8988T (cell line): ENCODE measurements at places on chromosomes 7 and 10.

DNA sequence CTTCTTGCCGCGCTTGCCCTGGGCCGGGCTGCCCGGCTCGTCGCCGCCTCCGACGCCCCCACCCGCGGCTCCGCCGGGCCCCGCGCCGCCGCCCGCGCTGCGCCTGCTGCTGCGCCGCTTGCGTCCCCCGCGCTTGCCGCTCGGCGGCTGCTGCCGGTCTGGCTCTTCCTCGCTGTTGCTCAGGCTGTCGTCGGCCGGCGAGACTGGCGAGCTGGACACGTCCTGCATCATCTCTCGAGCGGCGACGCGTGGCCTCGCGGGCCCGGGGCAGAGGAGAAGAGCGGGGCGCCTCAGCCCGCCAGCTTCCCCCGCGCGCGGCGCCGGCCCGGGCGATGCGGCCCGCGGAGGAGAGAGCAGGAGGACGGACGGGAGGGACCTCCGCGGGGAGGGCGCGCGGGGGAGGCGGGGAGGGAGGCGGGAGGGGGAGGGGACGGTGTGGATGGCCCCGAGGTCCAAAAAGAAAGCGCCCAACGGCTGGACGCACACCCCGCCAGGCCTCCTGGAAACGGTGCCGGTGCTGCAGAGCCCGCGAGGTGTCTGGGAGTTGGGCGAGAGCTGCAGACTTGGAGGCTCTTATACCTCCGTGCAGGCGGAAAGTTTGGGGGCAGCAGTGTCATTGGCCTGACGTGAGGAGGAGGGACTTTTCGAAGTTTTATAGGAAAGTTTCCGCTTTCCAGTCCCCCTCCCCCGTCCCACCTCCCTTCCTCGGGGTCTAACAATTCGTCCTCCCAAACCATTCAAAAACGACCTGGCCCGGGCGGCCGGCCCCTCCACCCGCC, at the start of gene TWIST1:
Gene TWIST1, minus strand, starts transcription at position 546 of the 779 bp plus-strand sequence. Its CDS starts 315 bp downstream, at position 231.
- DNase-seq, result no peak

GRCh38 chr7:30925913-30926312, 14.3 kb downstream of the AQP1 start:
- no peak for DNase-seq

DNA sequence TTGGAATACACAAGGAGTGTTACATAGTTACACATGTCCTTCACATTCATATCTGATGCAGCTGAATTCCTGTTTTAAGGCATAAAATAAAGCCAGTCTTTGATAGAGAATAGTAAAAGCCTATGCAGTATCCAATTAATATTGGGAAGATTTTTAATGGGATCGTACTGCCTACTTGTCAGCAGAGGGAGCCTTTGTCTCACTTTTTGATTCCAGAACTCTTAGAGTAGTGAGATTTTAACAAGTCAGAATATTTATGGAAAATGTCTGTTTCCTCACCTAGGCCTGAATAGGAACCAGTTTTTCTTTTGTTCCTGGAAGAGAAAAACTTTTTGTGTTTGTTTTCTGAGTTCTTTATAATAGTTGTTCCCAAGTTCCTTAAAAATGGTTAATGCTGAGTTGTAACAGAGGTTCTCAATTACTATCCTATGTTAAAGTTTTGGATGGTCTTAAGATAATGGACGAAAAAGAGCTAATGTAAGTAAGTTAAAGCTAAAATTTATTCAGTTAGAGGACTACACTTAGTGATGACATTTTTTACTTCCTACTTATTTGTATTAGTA, 114.0 kb downstream of the BBS9 start:
- no peak for DNase-seq

DNA sequence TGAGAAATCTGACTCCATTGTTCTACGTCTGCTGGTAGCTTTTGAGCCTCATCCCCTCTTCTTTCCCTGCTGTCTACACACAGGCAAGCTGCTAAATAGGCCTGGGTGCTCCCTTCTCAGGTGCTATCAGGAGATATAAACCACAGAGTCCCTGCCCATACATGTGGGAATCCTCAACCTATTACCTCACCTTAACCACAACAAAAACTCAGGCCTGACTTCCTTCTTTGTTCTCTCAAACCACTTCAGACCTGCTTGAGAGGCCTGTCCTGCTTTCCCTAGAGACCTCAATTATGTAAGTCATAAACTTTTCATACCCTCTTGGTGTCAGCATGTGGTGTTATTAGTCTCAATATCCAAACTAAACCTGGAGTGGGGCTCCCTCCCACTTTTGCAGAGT, 75.0 kb upstream of the MAGI2 start:
- DNase-seq, result no peak

DNA sequence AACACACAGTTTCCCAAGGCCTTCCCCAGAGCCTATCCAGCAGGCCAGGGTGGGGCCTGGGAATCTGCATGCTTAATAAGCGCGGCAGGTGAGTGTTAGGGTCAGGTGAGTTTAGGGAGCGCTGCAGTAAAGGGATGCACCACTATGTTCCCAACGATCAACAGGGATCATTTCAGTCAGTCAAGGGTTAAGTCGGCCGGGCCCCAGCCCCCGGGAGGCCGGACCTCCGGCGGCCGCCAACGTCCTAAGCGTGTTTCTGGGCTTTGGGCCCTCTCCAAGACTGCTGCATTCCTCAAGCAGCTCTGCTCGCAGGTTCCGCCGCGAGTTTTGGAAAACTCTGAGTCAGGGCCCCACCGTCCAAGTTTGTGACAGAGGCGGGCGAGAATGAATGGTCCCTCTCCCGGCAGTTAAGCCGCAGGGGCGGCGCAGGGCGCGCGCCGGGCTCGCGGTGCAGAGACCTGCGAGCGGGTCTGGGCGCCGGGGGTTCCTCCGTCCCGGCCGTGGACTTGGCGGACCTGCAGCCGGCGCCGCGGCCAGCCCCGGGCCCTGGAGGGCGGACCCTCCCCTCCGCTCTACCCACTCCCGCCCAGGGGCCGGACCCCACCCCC, 81.6 kb downstream of the ARHGAP22 start:
- peak; percentile 69 for DNase-seq

DNA sequence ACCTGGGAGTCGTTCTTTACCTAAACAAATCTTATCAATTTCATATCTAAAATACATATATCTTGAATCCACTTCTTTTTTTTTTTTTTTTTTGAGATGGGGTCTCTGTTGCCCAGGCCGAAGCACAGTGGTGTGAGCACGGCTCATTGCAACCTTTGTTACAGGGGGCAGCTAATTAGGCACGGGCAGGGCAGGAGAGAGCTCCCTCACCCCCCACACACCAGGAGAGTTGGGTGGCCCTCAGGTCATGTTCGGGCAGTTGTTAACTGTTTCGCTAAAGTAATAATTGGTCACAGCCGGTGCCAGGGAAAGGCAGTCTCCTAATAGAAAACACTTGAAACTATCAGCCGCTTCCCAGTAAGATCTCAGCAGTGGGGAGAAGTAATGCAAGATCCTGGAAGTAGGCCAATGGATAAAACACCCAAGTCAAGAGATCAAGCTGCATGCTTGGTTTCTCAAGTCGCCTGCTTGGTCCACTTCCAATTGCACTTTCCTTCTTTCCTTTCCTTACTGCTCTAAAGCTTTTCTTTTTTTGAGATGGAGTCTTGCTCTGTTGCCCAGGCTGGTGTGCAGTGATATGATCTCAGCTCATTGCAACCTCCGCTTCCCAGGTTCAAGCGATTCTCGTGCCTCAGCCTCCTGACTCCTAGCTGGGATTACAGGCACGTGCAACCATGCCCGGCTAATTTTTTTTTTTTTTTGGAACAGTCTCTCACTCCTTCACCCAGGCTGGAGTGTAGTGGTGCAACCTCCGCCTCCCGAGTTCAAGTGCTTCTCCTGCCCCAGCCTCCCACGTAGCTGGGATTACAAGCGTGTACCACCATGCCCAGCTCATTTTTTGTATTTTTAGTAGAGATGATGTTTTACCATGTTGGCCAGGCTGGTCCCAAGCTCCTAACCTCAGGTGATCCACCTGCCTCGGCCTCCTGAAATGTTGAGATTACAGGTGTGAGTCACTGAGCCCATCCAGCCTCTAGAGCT, 21.3 kb upstream of the EFCAB10 start:
- DNase-seq, result no peak

DNA sequence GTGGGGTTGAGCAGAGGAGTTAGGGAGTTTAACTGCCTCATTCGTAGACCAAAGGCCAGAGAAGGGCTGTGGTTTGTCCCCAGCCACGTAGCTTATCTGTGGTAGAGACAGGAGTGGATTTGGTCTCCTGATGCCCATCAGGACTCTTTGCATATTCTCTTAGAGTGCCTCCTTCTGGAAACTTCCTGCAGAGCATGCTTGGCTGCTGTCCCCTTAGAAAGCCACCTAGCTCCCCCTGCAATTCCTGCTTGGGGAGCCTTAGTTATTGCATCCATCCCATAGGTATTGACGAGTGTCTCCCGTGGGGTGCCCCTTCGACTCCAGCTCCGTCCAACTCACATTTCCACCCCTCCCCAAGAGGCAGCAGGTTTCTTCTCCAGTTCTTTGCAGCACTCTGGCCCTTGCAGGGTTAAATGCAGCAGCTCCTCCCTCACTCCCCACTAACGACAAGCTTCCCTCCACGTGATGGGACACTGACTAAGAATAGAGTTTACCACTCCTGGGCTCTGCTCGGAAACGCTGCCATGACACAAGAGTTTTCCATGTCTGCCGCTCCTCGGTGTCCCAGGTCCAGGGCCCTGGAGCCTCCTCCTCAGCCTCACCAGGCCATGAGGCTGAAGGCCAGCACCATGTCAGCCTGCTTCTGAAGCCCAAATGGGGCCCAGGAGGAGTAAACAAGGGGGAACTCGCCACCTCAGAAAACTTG, 147.8 kb upstream of the UNC5B start:
- no peak for DNase-seq

DNA sequence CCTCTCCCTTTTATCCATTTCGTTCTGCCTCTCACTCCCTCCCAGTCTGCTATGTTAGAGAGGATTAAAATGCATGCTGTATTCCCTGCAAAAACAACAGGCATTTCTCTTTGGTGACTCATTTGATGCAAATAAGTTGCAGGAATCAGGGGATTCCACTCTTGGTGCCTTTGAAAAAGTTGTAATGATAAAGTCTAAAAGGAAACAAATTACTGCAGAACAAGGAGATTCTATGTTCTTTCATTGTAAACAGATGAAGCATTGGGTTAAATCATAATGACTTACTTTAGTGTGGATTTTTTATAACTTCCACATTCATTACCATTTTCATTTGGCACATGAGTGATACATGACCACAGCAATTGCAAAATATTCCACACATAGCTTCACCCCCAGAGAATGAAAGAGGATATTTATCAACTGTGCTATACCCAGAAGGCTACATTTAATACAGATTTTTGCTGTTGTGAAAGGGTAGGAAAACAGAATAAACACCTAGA, 33.4 kb upstream of the ABLIM1 start:
- DNase-seq, result no peak
